ENCODE measurements at places on chromosomes 5 and 9.

DNA sequence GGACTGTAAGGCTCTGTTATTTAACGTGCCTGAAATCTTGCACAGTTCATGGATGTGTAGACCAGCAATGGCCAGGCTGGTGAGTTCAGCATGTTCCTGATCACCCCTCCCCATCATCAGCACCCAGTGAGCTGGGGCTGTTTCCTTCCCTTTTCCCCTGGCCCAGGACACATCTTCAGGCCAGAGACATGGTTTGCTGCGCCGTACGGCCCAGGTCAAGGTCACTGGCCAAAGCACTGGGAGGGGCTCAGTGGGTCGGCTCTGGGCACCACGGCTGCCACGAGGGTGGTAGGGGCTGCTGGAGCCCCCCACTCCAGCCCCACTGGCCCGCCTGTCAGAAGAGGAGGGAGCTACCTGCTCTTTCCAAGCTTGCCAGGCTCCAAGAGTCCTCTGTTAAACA, 55.9 kb downstream of the SEMA4D start:
- no peak for DNase-seq

DNA sequence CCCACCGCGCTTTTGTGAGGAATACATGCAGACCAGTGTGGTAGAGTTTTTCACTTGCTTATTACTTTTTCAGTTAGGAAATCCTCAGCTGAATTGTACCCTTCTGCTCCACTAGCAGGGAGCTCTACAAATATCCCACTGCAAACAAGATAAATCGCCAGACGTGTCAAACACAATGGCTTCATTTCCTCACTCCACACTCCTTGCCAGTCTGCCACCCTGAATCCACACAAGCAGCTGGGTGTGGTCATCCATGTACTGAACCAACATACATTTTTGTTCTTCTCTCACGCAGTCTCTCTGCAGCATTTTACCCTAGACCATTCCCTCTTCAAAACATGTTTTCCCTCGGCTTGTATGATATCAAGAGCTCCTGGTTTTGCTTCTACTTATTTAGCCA, 3.7 kb upstream of the ROR2 start:
- no peak for DNase-seq

DNA sequence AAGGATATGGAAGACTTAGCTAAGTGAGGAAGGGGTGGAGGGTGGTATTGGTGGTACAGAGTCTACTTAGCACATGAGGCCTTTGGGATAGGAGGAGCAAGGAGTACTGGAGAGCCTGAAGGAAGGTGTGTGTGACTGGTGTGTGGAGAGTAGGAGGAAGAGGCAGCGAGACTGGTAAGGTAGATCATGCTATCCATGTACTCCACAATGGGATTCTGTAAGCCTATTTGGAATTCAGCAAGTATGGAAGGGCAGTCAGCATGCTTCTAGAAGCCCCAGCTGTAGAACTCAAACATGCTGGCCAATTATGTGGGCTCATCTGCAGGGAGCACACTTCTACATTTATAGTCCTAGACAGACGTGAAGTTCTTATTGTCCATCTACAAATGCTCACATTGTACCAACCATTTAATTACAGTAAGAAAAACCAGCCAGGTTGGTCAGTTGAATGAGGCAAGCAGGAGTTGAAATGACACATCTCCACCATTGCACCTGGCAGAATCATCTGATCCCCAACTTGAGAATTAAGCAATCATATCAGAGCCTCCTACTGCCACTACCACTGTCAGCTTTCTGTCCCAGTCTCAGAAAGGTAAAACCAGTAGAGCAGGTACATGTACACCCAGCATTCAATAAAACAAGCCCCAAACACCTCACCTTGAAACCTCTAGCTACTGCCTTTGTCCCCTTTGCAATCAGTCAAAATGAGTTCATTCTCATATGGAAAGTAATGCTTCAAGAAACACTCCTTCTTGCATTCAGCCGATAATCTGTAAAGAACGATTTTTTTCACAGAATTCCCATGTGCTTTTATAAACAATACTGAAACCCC, 60.9 kb upstream of the GLRX start:
- no peak for DNase-seq

- no peak for DNase-seq
These were observed 174.6 kb downstream of the MAPKAP1 start for GRCh38 chr9:125532412-125532811.

DNA sequence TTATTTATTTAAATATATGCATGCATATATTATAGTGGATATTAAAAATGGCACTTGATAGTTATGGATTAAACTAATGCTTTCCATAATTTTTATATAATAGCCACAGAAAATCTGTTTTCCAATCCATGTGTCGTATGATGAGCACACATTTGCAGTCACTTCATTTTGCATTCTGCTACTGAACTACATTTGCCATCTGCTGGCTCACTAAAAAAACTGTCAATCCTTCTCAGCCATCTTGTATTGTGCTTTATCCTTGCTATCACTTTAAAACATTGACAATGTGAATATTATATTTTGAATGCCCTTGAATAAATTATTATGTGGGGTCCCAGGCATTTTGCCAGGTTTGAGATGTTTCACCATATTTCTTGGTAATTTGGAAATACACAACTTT, 586.6 kb downstream of the DNAH5 start:
- no peak for DNase-seq

DNA sequence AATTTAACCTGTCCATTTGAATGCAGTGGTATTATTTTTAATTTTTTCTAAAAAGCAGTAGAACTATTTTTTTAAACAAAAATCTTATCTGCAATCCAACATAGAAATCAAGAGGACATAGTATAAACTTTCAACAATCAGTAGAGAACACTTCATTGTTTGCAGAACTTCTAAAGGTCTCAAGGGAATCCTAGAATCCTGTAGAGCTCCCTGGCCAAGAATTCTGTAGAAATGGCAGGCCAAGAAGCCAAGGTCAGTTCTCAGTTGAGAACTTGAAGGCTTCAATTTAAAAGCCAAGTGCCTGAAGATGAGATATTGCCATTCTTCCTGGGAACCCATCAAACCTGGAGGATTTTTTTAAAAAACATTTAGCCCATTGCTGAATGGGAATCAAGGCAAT, 199.2 kb upstream of the KLF4 start:
- DNase-seq: no peak

GRCh38 chr5:126398791-126399190, 24.4 kb upstream of the GRAMD2B start:
- no peak for DNase-seq

- DNase-seq: peak; percentile 75
These were observed 96.5 kb downstream of the GADD45G start for GRCh38 chr9:89701221-89701798.

DNA sequence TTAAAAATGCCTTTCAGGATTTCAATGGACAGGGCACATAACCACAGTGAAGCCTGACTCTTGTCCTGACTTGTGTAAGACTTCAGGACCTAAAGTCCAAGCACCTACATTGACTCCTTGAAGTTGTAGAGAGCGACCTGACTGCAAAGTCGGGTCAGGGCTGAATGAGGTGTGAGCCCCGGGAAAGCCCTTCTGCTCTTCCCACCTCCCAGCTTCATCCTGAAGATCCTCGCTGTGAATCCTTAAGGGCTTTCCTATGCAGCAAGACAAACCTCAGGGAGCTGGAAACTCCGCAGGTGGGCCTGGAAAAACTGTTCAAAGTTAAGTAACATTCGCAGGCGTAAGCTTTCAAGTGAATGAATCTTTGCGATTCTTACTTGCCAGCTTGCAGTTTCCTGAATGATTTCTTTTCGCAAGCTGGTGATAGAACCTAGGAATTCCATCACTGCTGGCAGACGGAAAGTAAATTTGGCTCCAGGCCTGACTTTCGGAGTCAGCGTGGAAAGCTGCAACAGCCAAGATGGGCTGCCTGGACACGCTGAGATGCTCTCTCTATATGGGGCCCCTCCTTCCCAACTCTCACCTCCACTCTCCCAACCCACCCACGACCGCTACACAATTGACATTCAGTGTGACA, 10.9 kb downstream of the SEMA5A start:
- DNase-seq: no peak

DNA sequence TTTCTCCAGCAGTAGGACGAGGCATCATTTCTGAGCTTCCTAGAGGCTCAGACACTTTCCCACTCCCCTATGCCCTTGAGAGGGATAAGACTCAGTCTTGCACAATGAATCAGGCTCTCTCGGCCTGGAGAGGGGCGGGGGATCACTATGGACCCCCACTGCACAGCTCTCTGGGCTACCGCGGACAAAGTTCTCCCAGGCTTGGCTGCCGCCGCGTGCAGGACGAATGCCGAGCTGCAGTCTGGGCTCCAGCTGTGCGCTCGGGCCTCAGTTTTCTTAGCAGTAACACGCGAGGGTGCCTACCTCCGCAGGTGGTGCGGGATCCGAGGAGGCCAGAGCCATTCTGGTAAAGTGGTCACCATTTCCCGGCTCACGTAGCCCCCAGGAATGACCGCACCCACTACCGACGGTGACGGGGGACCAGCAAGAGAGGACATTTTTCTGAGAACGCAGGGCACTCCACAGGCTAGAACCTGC, 3.4 kb upstream of the MYORG start:
- DNase-seq: no peak

GRCh38 chr5:135020111-135020895, 13.7 kb downstream of the PITX1 start:
- DNase-seq: no peak

DNA sequence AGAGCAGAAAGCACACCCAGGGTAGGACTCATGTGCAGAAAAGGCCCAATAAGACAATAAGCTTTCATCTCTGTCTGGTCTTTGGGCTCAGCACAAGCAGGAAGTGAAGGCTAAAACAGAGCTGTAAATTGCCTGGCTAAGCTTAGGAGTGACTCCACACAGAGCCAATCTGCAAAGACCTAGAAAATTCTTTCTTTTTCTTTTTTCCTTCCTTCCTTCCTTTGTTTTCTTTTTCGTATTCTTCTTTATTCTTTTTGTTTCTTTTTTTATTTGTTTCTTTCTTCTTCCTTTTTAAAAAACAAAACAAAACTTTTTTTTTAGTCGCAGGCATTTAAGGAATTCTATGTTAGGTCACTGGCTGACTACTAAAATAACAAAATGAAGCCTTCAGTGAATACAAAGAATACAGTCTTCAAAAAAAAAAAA, 12.2 kb downstream of the SLC35A4 start:
- DNase-seq: no peak

DNA sequence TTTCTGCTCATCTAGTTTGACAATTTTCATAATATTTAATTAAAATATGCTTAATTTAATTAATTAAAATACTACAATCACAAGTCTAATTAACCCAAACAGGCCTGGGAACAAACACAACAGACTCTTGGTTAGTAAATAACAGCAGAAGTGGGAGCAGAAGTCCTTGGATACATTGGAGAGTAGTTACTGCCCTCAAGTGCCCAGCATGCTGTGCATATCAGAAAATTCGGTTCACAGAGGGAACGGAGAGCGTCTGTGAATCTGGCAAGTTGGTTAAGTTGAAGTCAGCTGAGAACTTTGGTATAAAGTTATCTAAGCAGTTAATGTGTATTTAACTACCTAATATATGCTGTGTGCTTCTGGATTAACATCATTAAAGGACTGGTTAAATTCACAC, 87.0 kb upstream of the ATG10 start:
- DNase-seq: no peak

DNA sequence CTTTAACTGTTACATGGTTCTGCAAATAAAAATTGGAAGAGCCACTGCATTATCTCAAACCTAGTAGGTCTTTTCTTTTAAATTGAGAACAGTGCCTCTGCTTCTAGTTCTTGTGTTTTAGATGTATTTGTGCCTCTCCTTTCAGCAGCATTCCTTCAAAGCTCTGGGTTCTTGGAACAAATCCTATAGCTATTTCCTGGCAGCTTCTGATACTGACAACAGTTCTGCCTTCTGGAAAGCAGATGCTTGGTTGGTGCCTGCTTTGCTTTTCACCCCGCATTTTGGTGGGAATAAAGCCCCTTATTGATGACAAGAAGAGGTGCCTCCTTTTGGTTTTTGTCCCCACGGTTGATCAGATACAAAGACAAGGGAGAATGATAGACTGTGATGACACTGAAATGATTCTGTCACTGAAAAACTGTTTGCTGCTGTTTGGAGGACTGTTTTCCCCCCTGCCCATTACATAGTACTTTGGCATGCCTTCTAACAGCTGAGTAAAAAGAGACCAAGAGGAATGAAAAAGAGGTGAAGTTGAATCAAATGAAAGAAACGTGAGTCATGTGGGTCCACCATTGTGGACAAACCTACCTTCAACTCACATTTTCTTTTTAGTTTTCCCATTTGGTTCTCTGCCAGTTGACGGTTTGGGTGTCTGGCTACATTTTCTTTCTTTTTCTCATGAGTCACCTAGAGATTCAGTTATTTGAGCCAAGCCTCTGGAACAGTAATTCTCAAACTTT, 5.6 kb downstream of the PTCD2 start:
- DNase-seq: no peak

DNA sequence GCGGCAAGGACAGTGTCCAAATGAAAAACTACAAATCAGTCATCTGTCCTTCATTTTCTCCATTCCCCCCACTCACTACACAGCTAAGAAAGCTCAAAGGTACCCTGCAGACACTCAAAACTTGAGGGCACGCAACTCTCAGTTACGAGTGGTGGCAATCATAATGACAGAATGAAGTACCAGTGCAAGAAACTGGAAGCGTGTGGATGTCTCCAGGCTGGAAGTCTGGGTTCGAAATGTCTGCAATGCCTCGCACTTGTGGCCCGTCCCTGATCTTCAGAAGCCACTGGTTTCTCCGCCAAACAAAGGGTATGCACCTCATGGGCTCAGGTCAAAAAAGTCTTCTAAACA, 597 bp upstream of the CENPH start:
- DNase-seq: no peak

DNA sequence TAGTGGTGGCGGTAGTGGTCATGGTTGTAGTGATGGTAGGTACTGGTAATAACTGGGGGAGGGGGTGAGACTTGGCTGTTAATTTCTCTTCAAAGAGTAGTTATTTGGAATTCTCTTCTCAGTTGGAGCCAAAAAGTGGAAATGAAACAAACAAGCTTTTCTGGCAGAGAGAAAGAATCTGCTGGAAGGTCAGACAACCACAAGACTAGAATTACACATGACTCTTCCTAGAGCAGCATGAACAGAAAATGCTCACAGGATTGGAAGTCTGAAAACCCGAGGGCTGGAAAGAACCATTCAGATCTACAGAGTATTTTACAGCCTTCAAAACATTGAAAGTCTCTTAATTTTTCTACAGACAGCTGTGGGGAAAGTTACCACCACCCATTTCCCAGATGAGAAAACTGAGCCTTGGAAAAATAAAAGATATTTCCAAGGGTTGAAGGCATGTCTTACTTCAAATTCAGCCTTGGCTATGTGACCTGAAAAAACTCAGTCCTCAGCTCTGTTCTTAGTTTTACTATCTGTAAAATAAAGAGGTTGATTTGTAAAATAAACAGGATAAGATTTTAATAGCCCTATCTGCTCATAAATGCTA, 42.9 kb upstream of the TRIM32 start:
- DNase-seq: no peak

GRCh38 chr5:126234563-126235195, 188.5 kb upstream of the GRAMD2B start:
- no peak for DNase-seq

GRCh38 chr9:31347082-31347617, 1037.3 kb upstream of the ACO1 start:
- no peak for DNase-seq
